ENCODE measurements at places on chromosomes 6 and 20.

DNA sequence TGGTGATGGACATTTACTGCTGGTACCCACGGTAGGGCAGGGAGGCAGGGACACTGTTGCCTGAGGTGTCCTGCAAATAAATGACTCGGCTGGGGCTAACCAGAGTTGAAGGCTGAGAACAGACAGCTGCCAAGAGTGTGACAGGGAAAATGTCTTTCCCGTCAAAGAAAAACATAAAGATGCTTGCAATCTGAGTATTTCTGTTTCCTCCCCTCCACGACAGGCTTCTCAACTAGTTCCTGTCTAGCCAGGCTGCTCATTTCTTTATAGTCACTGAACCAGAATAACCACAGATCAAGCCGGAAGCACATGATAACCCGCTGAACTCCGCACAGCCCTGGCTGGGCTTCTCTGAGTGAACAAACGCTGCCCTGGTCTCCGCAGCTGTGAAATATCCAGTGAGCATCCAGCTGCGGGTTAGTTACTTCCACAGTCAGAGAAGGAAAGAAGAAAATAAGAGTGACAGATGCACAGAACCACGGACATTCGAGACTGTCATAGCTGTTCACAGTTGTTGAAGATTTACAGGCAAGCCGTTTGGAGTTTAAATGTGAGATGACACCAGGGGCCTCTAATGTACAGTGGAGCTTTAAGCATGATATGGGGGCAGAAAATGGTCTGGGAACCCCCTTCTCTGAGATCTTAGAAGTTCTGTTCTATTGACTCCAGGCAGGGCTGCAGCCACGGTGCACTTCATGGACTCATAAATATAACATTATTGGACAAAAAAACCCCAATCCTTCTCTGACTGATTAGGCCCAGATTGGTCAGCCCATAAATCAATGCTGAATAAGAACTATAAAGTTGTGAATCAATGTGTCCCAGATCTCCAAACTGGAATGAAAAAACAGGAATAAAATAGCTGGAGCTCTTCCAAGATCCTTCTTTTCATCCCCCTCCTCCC lies 299.9 kb upstream of the SUPT3H start:
- DNase-seq, result no peak

DNA sequence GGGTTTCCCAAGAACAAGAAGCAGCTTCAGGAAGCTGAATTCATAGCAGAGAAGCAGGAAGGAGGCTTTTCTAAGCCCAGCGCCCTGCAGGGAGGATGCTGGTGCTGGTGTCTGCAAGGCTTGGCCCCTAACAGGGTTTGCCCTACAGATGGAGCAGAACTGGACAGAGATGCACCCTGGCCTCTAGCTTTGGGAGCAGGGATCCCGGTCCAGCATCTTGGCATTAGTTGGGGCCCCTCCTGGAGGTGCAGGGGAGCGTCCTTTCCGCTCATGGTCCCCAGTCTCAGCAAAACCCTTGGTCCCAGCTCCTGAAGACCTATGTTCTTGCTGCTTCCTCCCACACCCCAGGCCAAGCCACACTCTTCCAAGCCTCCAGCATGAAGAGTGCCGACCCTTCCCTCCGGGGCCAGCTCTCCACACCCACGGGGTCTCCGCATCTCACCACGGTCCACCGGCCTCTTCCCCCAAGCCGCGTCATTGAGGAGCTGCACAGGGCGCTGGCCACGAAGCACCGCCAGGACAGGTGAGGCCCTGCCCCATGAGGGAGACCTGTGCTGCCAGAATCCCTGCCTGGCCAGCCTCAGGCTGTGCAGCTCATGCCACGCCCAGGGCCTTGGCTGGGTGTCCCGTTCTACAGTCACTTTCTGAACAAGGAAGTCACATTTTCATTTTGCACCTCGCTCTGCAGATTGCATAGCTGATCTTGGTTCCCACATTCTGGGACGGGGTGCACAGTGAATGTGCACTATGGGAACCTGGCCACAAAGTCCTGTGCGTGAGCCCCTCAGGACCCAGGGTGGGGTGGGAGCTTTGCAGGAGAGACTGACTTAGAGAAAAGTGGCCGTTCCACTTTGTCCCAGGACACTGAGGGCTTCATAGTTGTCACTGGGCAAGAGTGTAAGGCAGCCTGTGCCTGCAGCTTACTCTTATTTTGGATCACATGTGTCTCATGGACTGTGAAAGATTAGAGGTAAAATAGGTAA lies 160.2 kb downstream of the SYCP2 start:
- no peak for DNase-seq

DNA sequence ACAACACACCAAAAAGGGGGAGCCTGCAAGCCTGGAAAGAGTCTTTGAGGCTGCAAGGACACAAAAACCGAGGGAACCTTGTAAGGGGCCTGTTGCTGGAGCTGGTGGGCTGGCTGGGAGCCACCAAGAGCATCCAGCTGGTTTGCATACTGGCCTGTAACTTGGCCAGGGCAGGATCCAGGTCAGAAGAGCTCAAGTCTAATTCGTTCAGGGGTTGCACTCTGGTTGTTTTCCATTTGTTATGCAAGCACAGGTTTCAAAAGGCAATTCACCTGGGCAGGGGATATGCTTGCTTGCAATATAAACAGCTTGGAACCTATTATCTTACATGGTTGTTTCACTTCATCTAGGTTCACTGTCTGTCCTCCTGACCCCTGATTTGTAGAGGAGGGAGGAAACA lies 98.3 kb upstream of the GCM1 start:
- DNase-seq, result no peak

DNA sequence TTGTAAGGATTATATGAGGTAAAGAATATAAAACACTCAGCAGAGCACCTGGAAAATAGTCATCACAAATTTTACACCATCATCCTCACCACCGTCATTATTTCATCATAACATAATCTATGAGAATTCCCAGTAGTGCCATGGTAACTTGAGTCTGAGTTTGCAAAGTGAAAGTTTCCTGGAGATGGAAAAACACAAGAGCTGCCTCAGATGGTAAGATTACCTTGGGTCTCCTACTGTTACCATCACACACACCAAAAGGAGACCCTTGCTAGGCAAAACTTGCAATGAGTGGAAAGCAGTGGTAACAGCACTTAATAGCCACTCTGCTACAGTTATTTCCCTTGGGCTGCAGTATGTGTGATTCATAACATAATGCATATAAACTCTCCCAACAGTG lies 589.8 kb downstream of the RNF144B start:
- DNase-seq, result no peak

DNA sequence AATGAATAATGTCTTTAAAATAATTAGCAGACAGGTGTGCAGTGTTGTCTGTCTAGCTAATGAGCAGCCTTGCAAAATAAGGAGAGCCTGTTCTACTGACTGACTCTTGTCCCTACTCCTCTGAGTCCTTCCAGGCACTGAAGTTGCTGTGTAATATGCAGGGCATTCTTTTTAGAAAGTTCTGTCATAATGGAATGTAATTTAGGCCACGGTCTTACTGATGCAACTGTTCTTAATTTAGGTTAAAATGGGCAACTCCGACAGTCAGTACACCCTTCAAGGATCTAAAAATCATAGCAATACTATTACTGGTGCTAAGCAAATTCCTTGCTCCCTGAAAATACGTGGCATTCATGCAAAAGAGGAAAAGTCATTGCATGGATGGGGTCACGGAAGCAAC lies 133.9 kb downstream of the TIAM2 start:
- no peak for DNase-seq

- DNase-seq, result no peak
Observed at GRCh38 chr6:40727271-40727670, 140.1 kb upstream of the LRFN2 start.

DNA sequence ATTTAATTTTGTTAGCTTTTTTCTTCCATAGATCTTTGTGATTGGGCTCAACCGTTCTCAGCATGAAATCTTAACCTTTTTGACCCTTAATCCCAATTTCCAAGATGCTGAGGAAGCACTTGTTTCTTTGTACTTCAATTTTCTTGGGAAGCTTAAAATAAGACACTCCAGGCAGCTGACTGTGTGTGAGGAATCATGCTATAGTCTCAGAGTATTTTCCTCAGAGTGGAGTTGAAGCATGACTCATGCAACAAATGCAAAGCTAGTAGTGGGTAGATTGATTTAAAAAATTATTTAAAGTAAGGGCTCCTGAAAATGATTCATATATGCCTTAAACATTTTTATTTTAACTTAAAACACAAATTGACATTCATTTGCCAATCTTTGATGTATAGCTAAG lies 168.7 kb downstream of the BTBD3 start:
- DNase-seq, result no peak

DNA sequence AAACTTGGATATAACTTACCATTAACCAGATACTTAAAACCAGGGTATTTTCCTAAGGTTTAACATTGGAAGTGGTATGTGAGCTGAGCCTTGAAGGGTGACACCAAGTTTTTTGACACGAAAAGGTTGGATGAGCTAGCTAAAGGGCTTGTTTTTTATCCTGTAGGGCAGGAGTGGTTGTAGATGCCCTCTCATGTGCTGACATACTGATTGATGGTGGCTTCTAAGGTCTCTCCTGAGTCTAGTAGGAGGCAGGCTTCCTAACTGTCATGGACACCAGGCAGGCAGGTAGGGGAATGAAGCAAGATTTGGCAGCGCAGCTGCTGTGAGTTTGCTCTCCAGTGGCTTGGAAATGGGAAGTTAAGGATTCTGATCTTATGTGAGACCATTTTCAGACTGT lies 66.1 kb downstream of the FOXO3 start:
- no peak for DNase-seq

DNA sequence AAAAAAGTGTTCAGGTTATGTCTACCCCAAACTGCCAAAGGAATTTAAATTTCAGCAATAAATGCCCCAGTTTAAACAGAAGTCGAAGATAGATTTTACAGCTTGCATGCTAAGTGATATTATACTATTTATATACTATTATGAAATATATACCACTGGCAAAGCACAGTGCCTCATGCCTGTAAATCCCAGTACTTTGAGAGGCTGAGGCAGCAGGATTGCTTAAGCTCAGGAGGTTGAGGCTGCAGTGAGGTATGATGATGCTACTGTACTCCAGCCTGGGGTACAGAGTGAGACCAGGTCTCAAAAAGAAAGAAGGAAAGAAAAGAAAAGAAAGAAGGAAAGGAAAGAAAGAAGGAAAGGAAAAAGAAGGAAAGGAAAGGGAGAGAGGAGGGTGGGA lies 102.1 kb downstream of the MTFR2 start:
- DNase-seq, result no peak

DNA sequence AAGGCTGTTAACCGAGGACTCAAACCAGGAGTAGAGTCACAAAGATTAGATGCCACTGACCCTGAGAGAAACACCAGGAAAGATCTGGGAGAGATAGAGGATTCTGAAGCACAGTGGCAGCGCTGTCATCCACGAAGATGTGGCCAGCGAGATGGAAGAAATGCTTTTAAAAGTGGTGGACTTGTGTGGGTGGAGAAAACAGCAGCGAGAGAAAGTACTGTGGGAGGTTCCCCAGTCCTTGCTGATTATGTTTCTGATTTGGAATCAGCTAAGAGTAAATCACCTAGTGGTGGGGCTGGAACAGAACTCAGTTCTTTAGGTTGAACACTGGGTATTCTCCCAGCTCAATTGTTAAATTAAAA lies 435 bp upstream of the ZNF322 start:
- peak; percentile 1 for DNase-seq

- DNase-seq, result no peak
Observed at GRCh38 chr20:62114894-62115293, 7.4 kb upstream of the LSM14B start.

Measured in stimulated activated CD8-positive, alpha-beta memory T cell treated with anti-CD3 and anti-CD28 coated beads, Interleukin-12 subunit alpha, Interleukin-12 subunit beta, amount 100 ng/mL, for 1 hour (primary cell).